Gastroesophageal sphincter (tissue), 4 donors: ENCODE measurements at places on chromosomes 6 and 20.

GRCh38 chr20:41249411-41250281 lies 67.9 kb downstream of the ZHX3 start:
- peak; percentile 87 for ATAC-seq

DNA sequence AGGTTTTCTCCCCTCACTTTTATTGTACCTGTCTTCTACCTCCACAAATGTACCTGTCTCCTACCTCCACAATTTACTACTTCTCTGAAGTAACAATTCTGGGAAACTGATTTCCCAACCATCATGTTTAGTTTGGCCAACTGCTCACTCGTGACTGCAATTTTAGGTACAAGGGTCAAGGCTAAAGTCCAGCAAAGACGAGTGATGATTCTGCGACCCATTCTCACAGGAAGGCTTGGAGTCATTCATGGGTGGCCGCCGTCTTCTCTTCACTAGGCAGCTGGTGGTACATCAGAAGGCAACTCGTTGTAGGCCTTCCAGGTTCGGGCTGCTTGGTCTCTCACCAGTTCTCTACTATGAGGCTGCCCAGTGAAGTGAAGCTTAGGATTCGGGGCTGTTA lies 483.8 kb upstream of the JARID2 start:
- no peak for ATAC-seq

- no peak for ATAC-seq
Observed at GRCh38 chr6:69098910-69099309, 463.8 kb downstream of the ADGRB3 start.

DNA sequence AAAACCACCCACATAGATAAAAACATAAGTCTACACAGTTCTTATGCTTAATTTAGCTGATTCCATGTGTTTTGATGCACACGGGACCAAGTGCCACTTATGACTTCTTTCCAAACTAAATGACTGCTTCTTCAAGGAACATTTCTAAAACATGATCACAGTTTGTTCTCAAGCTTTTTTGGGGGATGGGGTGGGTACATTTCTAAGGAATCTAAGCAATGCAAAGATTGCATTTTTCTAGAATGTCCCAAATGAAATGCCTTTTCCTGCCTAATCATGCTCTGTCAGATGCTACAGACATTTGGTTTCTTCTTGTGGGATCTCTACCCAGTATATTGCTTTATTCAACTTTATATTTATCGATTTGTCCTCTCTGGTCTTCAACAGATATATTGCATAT lies 496.8 kb upstream of the JAG1 start:
- ATAC-seq: no peak

- ATAC-seq: no peak
Observed at GRCh38 chr6:3808199-3808598, 41.0 kb upstream of the FAM50B start.

DNA sequence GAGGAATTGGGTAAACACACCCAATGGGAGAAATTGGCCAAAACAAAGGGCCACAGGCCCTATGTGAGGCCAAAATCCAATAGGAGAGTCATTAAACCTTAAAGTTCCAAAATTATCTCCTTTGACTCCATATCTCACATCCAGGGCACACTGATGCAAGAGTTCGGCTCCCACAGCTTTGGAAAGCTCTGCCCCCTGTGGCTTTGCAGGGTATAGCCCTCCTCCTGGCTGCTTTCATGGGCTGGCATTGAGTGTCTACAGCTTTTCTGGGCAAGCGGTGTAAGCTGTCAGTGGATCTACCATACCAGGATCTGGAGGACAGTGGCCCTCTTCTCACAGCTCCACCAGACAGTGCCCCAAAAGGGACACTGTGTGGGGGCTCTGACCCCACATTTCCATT lies 160.5 kb downstream of the ADGRG6 start:
- no peak for ATAC-seq

DNA sequence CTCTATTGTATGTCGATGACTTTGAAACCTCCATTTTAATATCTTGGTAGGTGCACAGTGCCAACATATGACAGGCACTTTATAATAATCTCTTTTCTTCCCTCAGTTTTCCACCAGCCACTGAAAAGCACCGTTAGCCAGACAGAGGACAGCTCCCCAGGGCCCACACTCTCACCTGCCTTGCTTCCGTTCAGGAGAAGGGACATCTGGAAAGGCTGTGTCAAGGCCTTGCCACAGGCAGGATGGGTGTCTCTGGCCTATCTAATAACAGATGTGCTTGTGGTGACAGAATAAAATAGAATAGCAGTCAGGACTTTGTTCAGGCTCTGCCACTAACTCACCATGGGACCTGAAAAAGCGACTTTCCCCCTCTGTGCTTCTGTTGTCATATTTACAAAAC lies 75.5 kb upstream of the CCDC167 start:
- no peak for ATAC-seq

GRCh38 chr20:4299773-4300172 lies 284.4 kb upstream of the RNF24 start:
- no peak for ATAC-seq

DNA sequence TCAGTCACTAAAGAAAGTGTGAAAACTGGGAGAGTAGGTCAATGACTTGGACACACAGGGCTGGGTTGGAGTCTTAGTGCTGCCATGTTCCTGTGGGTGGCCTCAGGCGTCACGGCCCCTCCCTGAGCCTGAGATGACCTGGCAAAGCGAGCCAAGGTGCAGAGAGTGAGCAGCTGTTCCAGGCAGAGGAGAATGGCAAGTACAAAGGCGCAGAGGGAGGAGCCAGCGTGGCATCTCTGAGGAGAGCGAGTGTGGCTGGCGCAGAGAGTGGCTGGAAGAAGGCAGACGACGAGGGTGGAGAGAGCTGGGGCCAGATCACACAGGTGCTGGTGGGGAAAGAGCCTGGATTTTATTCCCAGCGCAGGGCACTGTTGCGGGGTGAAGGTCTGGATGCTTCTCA lies 20.6 kb upstream of the CHMP4B start:
- no peak for ATAC-seq

DNA sequence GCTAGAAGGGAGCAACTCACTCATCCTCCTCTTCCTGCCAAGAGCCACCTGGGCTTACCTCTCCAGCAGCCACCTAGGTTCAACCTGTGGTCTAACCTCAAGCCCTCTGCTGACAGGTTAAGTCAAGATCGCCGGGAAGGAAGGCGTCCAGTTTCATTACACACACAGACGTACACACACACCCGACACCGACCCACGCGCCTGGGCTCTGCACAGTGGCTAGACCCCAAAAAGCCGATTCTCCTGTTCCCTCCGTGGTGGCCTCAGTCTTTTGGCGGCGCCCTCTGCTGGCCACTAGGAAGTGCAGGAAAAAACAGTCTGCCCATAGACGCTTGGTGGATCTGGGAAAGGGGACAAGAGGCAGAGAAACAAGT lies 52.8 kb downstream of the MRPL14 start:
- peak; percentile 54 for ATAC-seq

- no peak for ATAC-seq
Observed at GRCh38 chr6:19538096-19538495, 299.1 kb upstream of the ID4 start.

GRCh38 chr6:28442586-28442985 lies 705 bp downstream of the ZSCAN23 start:
- no peak for ATAC-seq

- no peak for ATAC-seq
Observed at GRCh38 chr20:21796059-21796458, 90.6 kb downstream of the PAX1 start.

GRCh38 chr6:147459780-147460179 lies 48.7 kb upstream of the SAMD5 start:
- ATAC-seq: no peak

DNA sequence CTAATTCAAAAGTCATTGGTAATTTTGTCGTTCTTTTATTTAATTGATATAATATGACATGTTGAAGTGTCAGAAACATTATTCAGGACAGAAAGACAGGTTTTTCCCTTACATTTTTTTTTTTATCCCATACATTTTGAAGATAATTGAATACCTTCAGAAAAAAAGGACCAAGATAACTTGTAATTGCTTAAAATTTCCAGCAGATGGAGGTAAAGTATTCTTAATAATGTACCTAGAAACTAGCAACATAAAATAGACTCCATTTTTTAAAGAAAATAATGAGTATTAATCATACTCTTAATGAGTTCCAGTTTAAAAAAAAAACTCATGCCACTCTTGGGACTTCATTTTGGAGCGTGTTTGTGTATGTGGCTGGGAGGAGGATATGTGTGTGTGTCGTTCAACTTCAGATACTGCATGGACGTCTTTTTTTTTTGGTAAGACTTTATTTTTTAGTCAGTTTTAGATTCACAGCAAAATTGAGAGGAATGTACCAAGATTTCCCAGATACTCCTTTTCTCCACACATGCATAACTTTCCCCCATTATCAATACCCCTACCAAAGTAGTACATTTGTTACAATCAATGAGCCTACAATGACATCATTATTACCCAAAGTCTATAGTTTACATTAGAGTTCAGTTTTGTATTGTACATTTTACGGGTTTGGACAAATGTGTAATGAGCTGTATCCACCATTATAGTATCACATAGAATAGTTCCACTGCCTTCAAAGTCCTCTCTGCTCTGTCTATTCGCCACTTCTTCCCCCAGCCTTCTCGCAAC lies 79.4 kb downstream of the ROS1 start:
- no peak for ATAC-seq

- ATAC-seq: no peak
Observed at GRCh38 chr20:63252284-63252711, 2.0 kb downstream of the NKAIN4 start.

DNA sequence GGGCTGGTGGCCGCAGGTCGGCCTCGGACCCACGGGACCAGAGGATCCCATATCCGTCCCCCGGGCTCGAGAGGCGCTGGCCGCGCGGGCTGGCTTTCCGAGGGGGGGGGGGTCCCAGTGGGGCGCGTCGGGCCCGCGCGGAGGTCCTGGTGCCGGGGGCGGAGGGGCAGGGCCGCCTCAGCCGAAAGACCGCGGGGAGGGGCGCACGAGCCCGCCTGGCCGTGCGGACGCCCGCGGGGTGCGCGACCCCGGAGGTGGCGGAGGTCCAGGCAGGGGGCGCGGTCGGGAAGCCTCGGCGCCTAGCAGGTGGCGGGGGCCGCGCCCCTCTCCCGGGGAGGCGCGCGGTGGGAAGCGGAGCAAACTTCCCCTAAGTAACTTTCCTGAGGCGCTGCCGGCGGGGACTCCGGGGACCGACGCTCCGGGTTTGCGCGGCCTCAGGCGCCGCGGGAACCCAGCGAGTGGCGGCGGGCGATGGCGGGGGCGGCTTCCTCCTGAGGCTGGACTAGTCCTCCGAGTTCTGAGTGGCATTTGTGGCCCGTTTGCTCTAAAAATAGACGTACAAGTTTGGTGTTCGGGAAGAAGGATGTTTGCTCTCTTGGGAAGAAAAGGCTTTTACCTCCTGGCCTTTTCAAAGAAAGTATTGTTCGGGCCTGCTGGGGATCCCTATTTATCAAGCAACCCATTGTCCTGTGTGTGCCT lies 26.5 kb upstream of the BTBD3 start:
- ATAC-seq: peak; percentile 52

GRCh38 chr6:43336382-43336781 lies 27.8 kb upstream of the CRIP3 start:
- no peak for ATAC-seq

GRCh38 chr20:41078329-41078728 lies 49.7 kb downstream of the TOP1 start:
- ATAC-seq: peak; percentile 51

DNA sequence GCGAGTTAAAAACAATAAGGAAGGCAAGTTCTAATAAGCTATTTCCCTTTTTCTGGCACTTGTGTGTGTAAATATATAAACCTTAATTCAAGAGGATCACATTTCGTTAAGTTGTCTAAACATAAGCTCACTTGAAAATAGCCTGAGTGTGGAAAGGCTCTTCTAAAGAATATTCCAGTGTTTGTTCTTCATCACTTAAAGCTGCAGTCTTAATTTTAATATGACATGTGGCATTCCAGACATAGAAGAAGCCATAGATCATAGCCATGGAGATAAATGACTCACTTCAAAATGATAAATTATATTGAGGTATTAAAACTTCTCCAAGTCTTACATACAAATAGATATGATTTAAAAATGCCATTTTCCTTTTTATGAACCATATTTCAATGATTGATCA lies 42.1 kb downstream of the IYD start:
- ATAC-seq: no peak

- peak; percentile 56 for ATAC-seq
Observed at GRCh38 chr6:140071601-140072062, 697.2 kb upstream of the CITED2 start.

DNA sequence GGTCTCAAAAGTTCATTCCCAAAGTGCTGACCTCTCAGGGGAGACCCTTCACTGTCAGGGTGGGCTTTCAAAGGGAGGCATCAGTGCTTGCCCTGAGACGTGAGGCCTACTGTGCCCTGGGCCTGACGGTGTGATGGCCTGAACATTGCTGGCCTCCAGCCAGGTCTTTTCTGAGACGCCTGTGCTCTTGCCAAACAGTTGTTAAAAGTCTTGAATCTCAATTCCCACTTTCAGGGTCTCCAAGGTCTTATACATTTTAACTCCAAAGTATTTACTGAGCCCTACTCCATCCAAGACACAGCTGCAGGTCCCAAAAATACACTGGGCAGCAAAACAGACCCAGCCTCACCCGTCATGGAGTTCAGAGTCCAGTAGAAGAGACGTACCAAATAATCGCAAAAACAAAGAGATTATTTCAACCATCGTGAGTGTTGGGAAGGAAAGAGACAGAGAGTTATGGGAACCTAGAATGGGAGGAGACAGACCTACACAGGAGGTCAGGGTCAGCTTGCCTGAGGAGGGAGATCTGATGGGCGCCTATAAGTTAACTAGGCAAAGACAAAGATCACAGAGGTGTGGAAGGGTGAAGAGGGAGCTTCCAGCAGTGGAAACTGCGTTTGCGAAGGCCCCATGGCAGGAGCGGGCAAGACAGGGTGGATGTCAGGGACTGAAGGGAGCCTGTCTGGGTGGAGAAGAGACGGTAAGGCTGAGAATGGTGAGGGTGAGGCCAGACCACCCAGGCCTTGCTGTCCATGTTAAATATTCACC lies 446.3 kb downstream of the PREX1 start:
- no peak for ATAC-seq

DNA sequence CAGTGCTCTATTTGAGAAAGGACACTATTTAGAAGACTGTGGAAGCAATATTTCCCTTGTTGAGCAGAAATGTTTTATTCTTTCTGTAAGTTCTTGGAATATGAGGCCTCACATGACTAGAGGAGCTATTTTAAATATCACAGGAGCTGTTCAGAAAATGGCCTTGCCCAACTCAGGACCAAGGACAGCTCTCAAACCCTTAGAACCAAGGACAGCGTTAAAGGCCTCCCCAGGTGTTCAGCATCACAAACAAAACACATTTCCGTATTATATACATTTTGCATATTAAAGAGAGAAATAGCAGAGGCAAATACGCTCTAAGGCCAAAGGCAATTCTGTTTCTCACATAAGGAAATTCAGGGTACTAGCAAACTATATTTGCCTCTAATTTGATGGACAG lies 631.4 kb downstream of the CDH26 start:
- no peak for ATAC-seq

- ATAC-seq: no peak
Observed at GRCh38 chr6:43628393-43629103, 516 bp downstream of the GTPBP2 start.
